Activated naive CD8-positive, alpha-beta T cell treated with anti-CD3 and anti-CD28 coated beads for 36 hours (primary cell): ENCODE measurements at places on chromosomes 7 and 10. TPM values are rescaled to one million over a fixed set of nuclear protein-coding genes. Genes with fewer than 3 reads are reported as not detected.

- DNase-seq = no peak
These were observed 193.4 kb downstream of the CACNB2 start for GRCh38 chr10:18333621-18334020.

The GIMAP1 gene
- 6.1 TPM for total RNA-seq

DNA sequence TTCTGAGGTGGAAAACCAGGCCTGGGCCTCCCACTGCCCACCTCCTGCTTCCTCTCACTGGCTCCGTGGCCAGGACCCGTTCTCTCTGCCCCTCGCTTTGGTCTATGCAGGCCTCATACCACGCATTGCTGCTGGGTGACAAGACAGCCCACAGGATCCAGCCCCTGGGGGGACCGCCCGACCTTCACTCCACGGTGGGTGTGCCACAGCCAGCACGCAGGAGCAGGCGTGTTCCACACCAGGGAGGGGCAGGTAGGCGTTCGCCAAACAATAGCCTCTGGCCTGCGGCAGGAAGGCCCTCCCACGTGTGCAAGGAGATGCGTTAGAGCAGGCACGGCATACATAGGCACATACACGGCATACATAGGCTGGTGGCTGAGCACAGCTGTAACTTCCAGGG, 233.4 kb downstream of the WDR37 start:
- DNase-seq = no peak

DNA sequence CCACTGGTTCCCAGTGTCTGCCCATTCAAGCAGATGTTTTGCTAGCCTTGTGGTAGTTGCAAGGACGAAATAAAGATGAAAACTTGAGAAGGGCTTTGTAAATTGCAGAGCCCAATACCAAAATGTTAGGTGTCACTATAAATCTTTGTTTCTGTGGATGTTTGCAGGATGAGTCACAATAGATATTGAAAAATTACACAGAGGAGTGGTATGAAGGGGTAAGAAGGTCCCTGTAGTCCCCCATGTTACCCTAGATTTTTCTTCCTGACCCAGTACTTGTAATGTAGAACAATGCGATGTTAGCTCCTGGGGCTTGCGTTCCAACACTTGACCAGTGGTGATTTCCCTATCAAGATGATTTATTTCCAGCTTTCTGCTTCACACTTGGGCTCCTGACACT, 102.6 kb upstream of the LYZL1 start:
- no peak for DNase-seq
